ENCODE measurements at places on chromosomes 4 and X. TPM values are rescaled to one million over a fixed set of nuclear protein-coding genes. Genes with fewer than 3 reads are reported as not detected.

Gene EDA
- total RNA-seq: 4.4 TPM

Gene MAGEE2
- total RNA-seq: 4.2 TPM

Gene HHIP
- total RNA-seq: 5.1 TPM

Gene IDUA
- 7.8 TPM for total RNA-seq

Gene PDE5A
- total RNA-seq: 58.4 TPM

Gene ZNF732
- 0.69 TPM for total RNA-seq

Gene WFS1
- 12.7 TPM for total RNA-seq

Gene ARMCX4
- total RNA-seq: 16.6 TPM

Gene SULT1B1
- 0.69 TPM for total RNA-seq

Gene LRCH2
- total RNA-seq: 40.6 TPM

Gene OTC
- total RNA-seq: 0.23 TPM

Gene CAMK2D
- total RNA-seq: 165 TPM

Gene PRDM5
- 30.4 TPM for total RNA-seq

Gene AFAP1
- total RNA-seq: 52.1 TPM

Gene GRIA3
- 38.5 TPM for total RNA-seq

Gene IL21
- not detected for total RNA-seq
